Left colon (tissue), 2 donors: ENCODE measurements at places on chromosomes 3 and 15.

DNA sequence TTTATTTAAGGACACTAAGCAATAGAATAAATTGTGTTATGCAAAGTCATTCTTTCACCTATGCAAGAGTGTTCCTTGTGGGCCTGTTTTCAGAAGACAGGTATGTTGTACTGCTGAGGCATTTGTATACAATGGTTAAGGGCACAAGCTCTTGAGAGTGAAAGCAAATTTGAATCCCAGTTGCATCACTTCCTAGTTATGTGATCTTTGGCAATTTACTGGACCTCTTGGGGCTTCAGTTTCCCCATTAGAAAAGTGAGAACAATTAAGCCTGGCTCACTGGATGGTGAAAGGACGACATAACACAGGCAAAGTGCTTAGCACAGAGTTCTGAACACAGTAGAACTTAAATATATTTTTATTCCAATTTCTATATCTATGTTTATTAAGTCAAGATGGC, 117.4 kb downstream of the EFHB start:
- DNase-seq = no peak

GRCh38 chr15:72319360-72319984, 485 bp downstream of the CELF6 start:
- DNase-seq = peak; percentile 75

- peak; percentile 86 for DNase-seq
These were observed 27.6 kb downstream of the ZNF589 start for GRCh38 chr3:48268381-48268935.

GRCh38 chr15:76460347-76460746, 123.8 kb downstream of the ISL2 start:
- DNase-seq = no peak

GRCh38 chr3:118736107-118736506, 298.5 kb downstream of the IGSF11 start:
- DNase-seq = no peak

DNA sequence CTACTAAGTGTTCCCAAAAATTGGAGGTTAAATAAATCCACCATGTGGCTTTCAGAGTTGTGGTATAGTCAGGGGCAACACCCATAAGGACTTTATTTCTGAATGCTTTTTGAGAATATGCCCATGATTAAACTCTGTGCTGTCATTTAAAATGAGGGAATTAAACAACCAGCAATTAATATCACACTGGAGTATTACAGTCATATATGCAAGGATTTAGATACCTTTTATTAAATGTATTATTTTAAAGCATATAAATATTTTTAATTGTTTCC, 227.6 kb downstream of the ZPLD1 start:
- no peak for DNase-seq

- DNase-seq = peak; percentile 84
These were observed 829 bp upstream of the SKIL start for GRCh38 chr3:170356596-170357175.

GRCh38 chr15:61834076-61834697, 226.1 kb downstream of the VPS13C start:
- peak; percentile 41 for DNase-seq

GRCh38 chr3:13292375-13292774, 127.7 kb downstream of the NUP210 start:
- DNase-seq = no peak

DNA sequence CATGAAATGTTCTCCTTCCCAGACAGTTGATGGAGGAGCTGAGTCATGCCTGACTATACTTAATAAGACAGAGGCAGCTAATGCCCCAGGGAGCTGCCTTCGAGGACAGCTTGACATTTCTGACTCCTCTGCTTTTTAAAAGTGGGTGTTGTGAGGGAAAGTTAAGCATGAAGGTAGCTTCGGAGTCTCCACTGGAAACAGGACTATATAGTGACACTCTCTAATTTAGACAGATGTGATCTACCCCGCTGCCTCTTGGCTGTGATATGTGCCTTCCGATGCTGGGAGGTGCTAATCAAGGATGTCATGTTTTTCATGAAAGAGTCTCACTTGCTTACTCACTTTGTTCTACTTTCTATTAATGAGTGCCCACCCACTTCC, 72.7 kb downstream of the IL1RAP start:
- no peak for DNase-seq

GRCh38 chr3:128426128-128426921, 40.4 kb downstream of the DNAJB8 start:
- no peak for DNase-seq

DNA sequence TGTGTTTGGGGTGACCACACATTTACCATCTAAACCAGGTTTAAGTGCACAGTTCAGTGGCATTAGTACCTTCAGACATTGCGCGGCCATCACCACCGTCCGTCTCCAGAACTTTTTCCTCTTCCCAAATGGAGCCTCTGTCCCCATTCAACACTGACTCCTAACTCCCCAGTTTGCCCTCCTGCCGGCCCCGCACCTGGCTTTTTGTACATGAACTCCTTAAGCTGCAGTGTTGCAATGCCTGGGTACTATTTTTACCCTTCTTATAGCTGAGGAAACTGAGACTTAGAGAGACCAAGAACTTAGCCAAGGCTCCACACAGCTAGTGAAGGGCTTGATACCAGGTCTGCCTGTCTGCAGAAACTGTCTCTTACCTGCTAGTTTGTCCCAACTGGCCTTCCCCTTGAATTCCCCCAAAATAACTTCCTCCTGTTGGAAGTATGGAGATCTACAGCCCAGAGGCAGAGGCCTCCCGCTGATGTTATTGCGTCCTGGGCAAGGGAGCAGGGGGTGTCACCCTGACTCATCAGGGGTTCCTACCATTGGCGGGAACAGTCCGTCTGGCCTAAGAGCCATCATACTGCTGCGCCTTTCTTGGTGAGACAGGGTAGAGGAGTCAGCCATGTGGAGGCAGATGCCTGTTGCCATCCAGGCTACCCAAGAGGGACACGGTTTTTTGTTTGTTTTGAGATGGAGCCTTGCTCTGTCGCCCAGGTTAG, 65.6 kb downstream of the GRIP2 start:
- DNase-seq = no peak

GRCh38 chr15:99925661-99926461, 192.6 kb upstream of the LYSMD4 start:
- peak; percentile 83 for DNase-seq

- DNase-seq = no peak
These were observed 116.1 kb downstream of the FAM43A start for GRCh38 chr3:194801461-194802432.

DNA sequence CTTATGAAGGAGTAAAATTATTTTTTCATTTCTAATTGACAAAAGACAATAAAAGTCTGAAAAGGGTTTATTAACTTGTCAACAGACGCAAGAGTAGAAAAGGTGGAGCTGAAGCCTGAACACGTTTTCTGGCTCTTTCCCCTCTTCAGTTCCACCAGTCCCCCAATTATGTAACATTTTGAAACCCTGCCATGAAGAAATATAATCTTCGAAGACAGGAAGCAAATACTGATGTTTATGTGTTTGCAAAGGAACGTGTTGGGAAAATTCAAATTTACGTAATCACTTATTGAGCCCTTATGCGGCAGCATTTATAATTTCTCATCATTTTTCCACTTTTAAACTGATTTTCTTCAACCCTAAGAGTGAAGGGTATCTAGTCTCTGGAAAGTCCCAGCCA, 767 bp downstream of the AP3S2 start:
- no peak for DNase-seq

GRCh38 chr3:124654470-124654845, 75.8 kb upstream of the UMPS start:
- no peak for DNase-seq

DNA sequence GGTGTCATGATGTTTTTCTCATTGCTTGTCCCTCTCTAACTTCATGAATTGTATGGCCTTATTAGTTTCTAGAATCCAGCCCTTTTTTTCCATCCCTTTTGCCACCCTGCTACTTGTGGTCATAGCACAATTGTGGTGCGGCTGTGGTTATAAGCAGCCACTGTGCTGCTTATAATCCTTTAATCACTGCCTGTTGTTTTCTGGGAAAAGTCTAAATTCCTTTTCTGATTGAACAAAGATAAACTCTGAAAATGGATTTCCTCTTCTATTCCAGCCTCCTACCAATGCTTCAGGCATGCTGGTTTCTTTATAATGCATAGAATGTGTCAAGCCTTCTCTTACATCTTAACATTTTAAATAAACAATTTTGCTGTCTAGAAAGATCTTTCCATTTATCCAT, 319.5 kb downstream of the C3orf38 start:
- no peak for DNase-seq

DNA sequence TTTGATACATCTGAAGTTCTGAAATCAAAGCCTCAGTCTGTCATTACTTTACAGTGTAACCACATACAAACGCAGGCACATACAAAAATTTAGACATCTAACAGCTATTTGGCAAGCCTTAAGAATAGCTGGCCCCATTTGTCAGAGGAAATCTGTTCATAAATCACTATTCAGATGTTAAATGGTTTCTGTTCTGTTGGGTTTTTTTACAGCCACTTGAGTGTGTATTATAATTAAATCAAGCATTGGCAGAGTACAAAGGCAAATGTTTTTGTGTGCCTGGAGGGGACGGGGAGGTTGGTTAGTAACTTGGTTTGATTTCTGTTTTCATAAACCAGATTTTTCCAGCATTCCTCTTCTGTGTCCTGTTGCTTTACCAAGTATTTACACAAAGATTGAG, 24.1 kb downstream of the PIGB start:
- DNase-seq = no peak

- no peak for DNase-seq
These were observed 81.4 kb downstream of the ARNT2 start for GRCh38 chr15:80485370-80486164.

- no peak for DNase-seq
These were observed 173.4 kb upstream of the PPP2R3A start for GRCh38 chr3:135792174-135792573.

DNA sequence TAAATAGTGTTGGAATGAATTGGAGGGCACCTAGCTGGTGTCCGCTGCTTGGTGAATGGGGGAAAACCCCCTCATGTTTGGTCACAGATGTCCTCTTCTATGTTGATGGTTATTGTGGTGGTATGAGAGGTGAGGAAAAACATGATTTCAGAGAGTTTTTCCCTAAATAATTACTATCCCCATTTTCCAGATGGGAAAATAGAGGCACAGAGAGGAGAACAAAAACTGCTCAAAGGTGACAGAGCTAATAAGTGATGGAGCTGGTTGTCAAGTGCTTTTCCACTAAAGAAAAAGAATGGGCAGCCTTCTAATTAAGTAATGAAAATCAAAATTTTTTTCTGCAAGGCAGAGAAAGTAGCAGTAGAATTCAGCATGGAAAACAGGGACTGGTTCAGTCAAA, 30.2 kb upstream of the CFAP161 start:
- DNase-seq = no peak

DNA sequence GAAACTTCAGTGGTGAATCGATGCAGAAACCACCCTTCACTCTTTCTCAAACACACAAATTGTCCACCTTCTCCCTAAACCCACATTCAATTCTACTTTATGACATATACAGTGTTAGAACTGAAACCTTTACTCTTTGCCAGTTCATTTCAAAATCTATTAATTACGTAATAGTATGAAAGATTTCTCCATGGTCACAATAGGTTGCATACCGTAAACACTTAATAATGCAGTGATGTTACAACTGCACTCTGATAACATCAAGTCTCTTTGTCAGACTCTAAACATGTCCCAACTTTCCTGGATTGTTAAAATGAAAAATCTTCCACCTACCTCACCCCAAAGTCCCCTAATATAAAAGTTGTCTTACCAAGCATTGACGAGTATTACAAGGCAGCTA, 111.8 kb upstream of the PROK2 start:
- no peak for DNase-seq

GRCh38 chr3:63523100-63523499, 129.4 kb upstream of the SNTN start:
- no peak for DNase-seq
